ENCODE measurements at places on chromosomes 2 and 18.

DNA sequence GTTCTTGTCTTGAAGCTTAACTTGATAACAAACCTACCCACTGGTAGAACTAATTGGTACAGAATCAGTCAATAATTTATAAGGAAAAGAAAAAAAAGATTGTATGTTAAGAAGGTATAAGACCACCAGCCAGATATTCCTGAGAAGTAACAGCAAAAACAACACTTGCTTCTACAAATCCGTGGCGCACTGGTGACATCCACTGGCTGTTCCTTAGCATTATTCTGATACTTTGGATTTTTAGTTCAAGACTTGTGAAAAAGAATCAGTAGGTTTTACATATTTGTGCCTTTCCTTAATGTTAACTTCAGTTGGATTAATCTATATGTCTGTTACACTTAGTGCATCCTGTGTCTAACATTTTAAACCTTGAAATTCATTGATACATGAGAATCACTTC is 141.8 kb downstream of the GRB14 start:
- no peak for DNase-seq

GRCh38 chr2:43088143-43089073 is 138.0 kb downstream of the ZFP36L2 start:
- DNase-seq, result no peak

DNA sequence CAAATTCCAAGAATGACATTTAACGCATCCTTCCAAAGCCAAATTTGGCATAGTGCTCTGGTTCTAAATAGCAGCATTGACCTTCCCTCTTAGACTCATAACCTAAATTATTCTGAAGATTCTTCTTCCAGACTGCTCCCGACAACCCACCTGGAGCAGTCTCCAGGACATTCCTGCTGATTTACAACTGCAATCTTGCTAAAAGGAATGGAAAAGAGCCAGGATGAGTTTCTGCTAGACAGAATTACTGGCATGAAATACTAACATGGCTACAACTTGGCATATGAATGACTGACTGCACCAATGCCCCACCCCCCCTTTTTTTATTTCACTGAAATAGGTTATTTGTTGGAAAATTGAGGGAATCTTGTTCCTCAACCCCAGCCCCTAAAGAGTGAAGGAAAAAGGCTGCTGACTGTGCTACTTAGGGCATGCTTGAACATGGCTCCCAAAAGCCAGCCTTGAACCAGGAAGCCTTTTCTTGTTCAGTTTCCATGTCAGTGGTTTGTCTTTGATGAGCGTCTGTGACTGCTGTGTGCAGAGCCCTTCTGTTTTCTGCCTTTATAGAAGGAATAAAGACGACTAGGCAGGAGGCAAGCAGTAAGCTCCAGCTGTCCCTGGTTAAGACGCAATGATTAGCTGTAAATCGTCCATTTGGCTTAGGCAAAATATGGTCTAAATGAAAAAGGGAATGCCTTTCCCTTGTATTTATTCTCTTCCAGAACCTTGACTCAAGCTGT is 47.4 kb upstream of the ITGB6 start:
- DNase-seq, result no peak

GRCh38 chr2:236583621-236584203 is 14.1 kb downstream of the ACKR3 start:
- DNase-seq, result no peak

DNA sequence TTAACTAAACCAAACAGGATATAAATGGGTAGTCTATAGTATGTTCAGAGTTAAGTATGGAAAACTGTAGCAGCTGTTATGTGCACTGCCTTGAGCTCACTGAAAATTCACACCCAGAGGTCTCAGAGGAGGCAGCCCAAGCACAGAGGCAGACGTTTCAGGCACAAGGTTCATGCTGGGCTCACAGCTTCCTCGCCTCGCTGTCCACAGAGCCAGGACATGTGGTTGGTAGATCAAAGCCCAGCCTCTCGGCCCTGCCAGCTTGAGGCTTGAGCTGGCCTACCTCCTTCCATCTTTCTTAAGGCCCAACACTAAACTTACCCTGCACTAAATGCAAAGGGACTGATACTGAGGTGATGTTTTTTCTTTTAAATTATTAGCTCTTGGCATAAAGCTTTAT is 43.7 kb downstream of the PRELID3A start:
- DNase-seq, result no peak

DNA sequence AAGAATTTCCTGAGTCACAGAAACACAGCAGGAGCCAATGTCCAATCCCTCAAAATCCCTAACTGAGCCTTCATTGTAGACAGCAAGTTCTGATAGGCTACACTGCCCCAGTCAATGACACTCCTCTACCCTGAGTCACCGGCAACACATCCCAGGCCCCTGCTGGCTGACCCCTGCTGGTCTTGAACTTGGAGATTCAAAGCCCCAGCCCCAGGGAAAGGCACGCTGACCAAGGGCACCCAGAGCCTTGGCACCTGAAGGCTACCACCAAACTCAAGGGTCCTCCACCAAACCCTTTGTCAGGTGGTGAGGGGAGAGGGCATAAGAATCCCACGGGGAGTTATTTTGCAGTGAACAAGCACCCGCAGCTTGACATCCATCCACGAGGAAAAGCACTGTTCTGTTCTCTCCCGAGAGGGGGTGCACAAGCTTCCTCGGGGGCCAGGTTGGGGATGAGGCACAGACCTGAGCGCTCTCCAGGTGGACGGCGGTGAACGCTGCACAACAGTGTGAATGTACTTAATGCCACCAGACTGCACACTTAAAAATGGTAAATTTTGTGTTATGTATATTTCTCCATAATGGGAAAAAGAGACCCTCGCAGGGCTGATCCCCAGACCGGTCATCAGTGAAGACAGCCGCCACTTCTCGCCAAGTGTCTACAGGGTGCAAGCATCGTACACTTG is 46.9 kb downstream of the TFCP2L1 start:
- no peak for DNase-seq

GRCh38 chr18:10558243-10558966 is 32.6 kb downstream of the NAPG start:
- no peak for DNase-seq

DNA sequence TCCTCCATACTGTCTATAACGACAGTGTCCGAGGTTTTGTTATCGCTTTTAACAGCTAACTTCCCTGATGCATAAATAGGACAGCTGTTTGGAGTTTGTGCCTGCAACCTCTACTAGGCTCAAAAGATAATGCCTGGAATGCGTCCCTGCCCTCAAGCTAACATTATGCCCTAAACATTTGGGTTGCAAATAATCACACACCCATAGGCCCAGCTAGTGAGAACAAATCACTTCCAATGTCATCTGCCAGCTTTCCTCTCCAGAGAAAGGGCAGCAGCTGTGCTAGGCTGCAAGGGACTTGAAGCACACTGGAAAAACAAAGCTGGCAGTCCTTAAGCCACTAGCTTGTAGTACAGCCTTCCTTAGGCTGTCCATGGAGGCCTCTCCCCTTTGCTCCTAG is 201.8 kb upstream of the LYPD1 start:
- no peak for DNase-seq

DNA sequence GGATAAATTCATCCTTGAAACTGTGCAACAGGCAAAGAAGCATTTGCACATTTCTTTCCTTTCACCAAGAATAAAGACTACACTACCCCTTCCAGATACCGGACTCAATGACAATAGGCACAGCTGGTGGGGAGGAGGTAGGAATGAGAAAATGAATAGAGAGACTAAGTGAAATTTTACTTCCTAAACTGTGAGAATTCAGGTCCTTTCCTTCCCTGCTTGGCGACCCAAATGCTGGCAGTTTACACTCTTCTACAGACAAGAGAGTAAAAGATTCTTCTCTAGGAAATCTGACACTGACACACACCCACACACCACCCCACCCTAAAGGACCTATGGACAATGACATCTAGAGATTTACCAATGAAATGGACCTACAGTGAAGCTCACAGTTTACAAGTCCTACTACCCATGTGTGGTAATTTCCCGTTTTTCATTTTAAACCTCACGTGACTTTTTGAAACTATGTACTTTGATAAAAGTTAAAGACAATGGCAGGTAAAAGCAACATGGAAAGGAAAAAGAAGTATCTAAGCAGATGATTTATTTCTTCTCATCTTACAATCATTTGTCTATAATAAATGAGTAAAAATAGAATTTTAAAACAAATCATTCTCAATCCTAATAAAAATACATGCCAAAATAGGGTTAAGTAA is 27.9 kb downstream of the REV1 start:
- no peak for DNase-seq

GRCh38 chr2:85151026-85151425 is 17.8 kb downstream of the TCF7L1 start:
- no peak for DNase-seq

GRCh38 chr2:43169987-43170386 is 56.4 kb downstream of the ZFP36L2 start:
- DNase-seq, result peak; percentile 86

DNA sequence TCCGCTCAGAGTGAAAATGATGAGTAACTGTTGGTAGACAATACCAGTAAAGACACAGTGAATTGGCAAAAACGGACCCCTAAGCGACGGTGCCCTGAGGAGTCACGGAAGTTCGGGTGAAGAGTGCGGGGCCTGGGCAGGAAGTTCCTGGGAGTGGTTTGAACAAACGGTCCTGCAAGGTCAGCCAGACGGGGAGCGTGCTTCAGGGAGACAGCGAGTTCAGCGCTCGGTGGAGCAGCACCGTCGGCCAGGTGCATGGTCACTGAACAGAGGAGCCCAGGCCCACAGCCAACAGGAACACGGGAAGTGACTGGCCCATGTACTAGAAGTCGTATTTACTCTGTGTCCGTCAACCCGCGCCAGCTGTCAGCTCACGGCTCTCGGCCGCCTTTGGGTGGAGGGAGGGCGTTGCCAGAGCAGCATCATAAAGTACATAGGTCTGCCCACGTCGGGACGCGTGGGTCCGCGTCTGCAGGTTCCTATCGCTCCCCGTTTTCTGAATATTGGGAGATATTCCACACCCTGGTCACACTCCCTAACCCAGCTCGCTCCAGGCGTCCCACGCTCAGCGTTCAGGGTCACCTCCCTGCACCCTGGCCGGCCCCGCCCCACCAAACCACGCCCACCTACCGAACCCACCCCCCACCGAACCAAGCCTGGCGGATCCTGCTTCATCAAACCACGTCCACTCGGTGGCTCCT is 75.6 kb upstream of the UXS1 start:
- DNase-seq, result peak; percentile 62

GRCh38 chr18:59621027-59621426 is 76.2 kb downstream of the CCBE1 start:
- DNase-seq, result no peak

DNA sequence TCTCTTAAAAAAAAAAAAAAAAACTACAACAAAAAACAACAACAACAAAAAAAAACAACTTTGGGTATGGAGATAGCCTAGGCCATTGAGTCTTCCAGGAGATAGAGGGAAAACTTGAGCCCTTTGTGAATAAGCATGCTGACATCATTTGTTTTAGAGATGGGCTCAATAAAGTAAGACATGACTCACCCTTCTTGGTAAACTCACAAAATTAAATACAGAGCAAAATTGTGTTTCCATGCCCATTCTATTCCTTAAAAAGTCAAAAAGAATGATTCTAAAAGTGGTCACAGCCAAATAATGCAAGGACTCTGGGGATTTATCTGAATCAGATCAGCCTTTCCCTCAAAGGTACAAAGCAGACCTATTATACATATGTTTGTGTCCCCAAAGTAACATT is 117.4 kb downstream of the ETAA1 start:
- DNase-seq, result no peak

DNA sequence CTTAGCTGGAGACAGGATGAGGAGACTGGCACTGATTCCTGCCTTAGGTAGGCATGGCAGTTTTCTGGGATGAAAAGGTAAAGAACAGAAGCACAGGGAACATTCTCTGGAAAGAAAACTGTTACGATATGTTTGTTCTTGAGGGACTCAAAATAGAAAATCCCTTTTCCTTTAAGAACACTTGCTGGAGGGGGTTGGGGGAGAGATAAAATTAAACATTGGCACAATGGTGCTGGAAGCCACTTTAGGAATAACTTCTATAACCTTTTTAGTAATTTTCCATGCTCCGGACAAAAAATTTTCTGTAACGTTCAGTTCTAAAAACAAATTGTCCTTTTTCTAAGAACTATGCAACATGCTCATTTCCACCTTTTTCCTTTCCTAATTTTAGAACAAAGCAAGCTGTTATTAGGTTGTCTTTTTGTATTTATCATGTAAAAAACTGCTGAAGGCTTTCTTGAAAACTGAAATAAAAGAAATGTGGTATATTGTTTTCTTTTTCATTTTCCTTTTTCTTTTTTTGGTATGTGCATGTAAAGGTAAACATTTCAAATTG is 343.8 kb downstream of the EPHA4 start:
- no peak for DNase-seq

GRCh38 chr2:211877061-211877460 is 661.5 kb downstream of the ERBB4 start:
- no peak for DNase-seq

- DNase-seq, result no peak
Measured at GRCh38 chr18:42094875-42095274, 139.8 kb downstream of the PIK3C3 start.

DNA sequence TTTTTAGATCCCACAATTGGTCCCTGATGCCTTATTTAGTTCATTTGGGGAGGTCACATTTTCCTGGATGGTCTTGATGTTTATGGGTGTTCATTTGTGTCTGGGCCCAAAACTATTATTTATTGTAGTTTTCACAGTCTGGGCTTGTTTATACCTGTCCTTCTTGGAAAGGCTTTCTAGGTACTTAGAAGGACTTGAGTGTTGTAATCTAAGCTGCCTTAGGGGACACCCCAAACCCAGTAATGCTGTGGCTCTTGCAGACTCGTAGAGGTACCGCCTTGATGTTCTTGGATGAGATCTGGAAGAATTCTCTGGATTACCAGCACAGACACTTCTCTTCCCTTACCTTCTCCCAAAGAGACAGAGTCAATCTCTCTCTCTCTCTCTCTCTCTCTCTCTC is 25.0 kb upstream of the ITSN2 start:
- DNase-seq, result no peak

DNA sequence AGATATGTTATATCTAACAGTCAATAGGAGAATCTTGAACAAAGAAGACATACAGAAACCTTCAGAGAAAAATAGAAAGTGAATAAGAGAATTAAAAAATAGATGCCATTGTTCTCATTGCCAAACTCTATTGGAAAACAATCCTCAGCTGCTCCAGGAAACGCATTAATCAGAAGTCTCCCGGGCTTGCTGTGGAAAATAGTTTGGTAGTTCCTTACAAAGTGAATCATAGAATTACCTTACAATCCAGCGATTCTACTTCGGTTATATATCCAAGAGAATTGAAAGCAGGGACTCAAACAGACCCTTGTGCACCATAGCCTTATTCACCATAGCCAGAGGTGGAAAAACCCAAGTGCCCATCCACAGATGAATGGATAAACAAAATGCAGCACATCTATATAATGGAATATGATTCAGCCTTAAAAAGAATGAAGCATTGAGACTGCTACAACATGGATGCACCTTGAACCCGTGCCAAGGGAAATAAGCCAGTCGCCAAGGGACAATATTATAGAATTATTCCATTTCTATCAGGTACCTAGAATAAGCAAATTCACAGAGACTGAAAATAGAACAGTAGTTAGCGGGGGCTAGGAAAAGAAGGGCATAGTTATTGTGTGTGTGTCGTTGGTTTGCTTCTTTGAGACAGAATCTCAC is 21.9 kb upstream of the CHRNA1 start:
- DNase-seq, result no peak

- DNase-seq, result no peak
Measured at GRCh38 chr2:69385443-69386151, 1.4 kb downstream of the GFPT1 start.

GRCh38 chr2:115733190-115733775 is 1290.8 kb downstream of the DPP10 start:
- DNase-seq, result no peak

GRCh38 chr18:8996771-8997432 is 105.6 kb upstream of the NDUFV2 start:
- DNase-seq, result no peak

All from activated CD8-positive, alpha-beta memory T cell treated with anti-CD3 and anti-CD28 coated beads, Interleukin-2, amount 50 U/mL, for 48 hours (primary cell).